Aorta (tissue), 5 donors: ENCODE measurements at places on chromosomes 6 and 20.

DNA sequence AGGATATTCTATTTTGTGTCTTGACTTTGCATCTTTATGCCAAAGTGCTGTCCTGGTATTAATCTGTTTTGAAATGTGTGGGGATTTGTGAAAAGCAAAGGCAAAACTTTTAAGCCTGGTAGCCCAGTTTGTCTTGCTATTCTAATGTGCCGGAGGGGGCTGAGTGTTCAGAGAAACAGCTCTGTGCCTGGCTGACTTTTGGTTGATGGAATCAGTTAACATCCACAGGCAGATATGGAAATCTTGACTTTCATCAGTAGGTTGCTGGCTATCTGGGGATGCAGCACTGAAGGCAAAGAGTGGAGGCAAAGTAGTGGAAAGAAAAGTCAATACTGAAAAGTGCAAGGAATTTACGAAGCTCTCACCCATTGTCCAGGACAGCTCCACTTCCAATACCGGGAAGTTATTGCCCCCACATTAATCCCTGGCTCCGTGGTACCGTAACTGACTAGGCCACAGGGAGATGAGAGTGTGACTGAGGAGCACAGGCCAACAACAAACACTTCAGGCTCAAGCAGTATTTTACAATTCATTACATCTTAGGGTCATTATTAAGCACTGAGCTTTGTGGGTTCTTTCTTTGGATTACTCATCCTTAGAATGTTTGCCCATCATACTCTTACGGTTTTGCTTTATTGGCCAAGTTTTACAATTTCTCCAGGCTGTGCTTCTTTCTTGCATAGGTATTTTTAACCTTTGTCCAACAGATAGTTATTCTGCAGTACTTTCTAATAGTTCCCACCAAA lies 164.6 kb downstream of the MTFR2 start:
- no peak for DNase-seq

- DNase-seq, result no peak
Observed at GRCh38 chr6:21193790-21194475, 399.6 kb upstream of the SOX4 start.

GRCh38 chr20:24378661-24379483 lies 90.6 kb upstream of the SYNDIG1 start:
- DNase-seq, result no peak

DNA sequence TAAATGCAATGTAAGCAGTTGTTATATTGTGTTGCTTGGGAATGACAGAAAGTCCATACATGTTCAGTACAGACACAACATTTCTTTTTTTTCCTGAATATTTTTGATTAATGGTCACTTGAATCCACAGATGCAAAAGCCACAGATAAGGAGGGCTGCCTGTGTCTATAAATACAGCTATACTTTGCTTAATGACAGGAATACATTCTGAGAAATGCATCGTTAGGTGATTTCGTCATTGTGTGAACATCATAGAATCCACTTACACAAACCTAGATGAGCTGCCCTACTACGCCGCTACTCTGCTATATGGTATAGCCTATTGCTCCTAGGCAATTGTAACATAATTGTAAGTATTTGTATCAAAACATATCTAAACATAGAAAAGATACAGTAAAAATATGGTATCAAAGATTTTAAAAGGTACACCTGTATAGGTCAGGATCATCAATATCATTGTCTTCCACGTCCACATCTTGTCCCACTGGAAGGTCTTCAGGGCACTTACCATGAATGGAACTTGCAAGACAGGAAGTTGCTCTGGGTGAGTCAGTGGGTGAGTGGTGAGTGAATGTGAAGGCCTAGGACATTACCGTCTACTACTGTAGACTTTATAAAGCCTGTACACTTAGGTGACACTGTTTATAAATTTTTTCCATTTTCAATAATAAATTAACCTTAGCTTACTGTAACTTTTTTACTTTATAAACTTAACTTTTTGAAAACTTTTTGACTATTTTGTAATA lies 27.9 kb upstream of the POPDC3 start:
- DNase-seq, result no peak

DNA sequence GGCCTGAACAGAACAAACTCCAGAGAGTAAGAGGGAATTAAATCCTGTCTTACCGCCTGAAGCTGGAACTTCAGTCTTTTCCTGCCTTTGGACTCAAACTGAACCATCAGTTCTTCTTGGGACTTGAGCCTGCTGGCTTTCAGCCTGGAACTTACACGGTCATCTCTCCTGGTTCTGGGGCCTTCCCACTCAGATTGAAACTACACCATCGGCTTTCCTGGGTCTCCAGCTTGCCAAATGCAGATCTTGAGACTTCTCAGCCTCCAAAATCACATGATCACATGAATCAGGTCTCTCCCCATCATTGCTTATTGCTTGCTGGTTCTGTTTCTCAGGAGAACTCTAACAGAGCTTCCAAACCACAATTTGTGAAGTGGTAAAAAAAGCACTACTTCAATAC lies 276.3 kb downstream of the KIF16B start:
- DNase-seq, result no peak

- peak; percentile 52 for DNase-seq
Observed at GRCh38 chr20:39358052-39358451, 395.9 kb downstream of the DHX35 start.

- no peak for DNase-seq
Observed at GRCh38 chr6:4518506-4518905, 257.7 kb upstream of the CDYL start.

GRCh38 chr6:14509120-14509519 lies 391.5 kb downstream of the CD83 start:
- DNase-seq, result no peak

GRCh38 chr6:136600818-136601217 lies 50.6 kb upstream of the MAP7 start:
- no peak for DNase-seq

- no peak for DNase-seq
Observed at GRCh38 chr6:10659699-10660348, 34.6 kb downstream of the C6orf52 start.

DNA sequence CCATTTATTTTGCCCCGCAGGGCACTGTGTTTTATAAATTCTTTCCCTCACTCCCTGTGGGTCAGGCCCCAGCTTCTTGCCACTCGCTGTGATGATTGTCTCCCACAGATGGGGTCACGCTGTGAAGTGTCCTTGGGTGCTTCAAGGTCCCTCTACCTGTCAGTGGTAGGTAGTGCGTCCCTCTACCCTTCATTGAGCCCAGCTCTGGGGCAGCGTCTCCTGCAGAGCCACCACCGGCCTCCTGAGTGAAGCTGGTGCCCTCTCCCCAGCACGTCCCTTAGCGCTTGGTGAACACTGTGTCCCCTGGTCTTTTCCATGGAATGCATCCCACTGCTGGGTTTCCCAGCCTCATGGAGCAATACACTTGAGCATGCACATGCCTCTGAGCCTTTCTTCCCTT lies 108.2 kb downstream of the NRN1 start:
- no peak for DNase-seq

DNA sequence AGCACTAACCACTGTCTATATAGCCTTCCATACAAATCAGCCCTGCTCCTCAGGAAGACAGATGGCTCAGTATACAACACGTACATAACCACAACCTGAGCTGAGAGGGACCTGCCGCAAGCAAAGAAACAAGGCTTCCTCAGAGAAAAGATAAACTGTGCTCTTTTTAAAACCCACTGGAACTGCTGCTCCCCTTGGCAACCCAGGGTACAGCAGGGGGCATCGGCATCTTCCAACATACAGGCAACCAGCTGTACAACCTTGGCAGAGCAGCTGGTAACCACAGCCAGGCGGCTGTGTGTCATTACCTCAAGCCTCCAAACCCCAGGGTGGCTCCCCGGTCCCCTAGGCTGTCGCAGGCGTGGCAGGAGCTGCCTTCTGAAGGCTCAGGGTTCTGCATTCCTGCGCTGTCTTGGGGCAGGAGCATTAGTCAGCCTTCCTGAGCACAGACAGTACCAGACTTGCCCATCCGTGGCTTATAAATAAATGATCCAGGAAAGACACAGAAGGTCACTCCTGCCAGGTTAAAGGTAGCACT lies 249.5 kb downstream of the ADGRG6 start:
- DNase-seq, result no peak
